ENCODE measurements at places on chromosomes 11 and 22. TPM values are rescaled to one million over a fixed set of nuclear protein-coding genes. Genes with fewer than 3 reads are reported as not detected.
A peak's percentile ranks its signal among the peaks of the same experiment; 100 is the strongest.

- no peak for DNase-seq
These were observed 23.6 kb upstream of the FJX1 start for GRCh38 chr11:35594680-35595079.

GRCh38 chr11:13446444-13446843, 16.6 kb downstream of the BTBD10 start:
- no peak for DNase-seq

Gene ACRV1
- not detected for polyA plus RNA-seq

GRCh38 chr22:46292732-46293131, 3.9 kb upstream of the GTSE1 start:
- peak; percentile 85 for DNase-seq

DNA sequence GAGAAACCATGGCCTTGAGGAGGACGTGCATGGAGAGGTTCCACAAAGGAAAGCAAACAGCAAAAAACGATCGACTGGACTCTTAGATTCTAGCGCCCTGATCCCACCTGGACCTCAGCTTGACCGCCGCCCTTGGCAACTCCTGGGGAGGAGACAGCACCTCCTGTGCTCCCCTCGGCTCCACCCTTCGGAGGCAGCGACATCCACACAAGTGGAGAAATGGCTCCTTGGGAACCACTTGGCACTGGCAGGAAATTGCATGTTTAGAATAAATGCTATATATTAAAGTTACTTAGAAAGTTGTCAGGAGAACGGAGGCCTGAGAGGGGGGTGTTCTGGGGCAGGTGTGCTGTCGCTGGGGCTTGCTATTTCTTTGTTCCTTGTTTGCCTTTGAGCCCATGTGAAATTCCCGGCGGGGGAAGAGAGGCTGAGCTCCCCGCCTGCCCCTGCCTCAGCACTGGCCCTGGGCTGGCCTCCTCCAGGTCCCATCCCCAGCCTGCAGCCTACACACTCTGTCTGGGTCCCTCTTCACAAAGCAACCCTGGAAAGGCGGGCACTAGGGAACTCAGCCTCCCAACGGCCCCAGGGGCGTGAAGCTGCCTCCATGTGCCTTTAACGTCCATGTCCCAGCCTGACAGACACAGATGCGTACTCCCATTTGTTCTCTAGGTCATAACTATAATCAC, 395.3 kb downstream of the BRD1 start:
- no peak for DNase-seq

Gene MYRF
- 0.50 TPM for polyA plus RNA-seq

Gene RAB36
- 1.0 TPM for polyA plus RNA-seq

DNA sequence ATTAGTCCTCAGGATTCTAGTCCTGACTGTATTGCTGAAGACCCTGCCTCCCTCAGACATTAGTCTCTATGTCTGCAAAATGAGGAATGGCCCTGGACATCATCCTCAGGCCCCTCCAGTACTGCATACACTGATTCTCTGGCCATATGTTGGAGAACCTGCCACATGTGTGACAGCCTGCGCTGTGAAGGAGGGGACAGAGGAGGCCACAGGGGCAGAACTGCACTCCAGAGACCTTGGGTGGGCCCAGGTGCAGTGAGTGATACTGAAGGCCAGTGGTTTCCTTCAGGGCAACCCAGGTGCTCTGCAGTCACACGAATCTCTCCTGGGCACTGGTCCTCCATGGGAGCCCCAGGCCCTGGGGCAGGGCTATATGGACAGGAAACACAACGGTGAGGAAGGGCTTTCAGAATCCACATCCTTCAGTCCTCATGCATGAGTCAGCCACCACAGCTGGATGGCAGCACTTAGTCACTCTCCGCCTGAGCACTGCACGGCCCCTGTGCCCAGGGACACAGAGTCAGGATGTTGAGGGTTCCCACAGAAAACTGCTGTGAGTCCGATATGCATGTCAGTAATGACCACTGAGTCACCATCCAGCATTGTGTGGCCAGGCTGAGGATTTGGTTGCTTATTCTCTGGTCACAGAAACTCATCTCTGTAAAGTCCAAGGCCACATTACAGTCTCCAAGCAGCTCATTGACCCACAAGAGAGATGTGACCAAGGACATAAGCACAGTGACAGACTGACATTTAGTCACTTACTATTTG, 39.7 kb downstream of the ME3 start:
- DNase-seq, result no peak

Gene DDX6
- 36.3 TPM for polyA plus RNA-seq

Gene CECR2
- polyA plus RNA-seq, result 0.05 TPM

Gene TALDO1
- polyA plus RNA-seq, result 125 TPM

Gene KCNJ1
- polyA plus RNA-seq, result 0.09 TPM

Gene CNTF
- 0.32 TPM for polyA plus RNA-seq

Gene FOLR3
- polyA plus RNA-seq, result 5.3 TPM

- no peak for DNase-seq
These were observed 239.4 kb downstream of the CSNK2A3 start for GRCh38 chr11:11113626-11114025.

DNA sequence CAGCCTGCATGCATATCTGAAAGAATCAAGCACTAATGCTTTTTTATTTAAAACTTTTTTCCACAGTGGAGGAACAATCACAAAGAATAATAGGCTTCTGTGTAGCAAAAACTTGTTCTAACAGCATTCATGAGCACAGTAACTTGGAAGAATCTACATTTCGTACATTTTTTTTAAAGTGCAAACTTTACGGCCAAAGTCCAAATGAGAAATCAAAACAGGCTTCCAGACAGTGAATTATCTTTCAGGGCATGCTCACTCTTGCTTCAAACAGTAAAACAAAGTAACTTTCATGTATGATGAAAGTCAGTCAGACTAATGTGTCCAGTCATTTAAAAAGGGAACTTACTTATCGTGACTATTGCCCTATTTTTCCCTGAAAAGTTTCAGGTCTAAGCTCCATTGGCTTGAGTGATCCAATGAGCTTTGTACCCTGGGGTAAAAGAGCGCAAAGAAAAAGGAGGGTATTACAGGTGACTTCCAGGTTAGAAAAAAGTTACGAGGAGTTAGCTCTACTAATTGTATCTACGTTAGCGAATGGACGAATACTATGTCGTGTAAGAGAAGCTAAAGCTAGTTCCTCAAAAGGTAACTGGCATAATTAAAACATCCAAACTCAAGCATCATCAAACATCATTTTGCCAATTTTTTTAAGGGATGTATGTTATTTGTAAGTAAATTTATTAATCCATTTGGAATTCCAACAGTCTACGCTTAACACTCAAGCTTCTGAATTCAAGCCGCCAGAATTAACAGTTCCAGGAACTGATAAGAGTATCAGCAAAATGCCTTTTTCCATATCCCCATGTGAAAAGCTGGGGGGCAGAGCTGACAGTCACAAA, 1.7 kb downstream of the PICALM start:
- DNase-seq, result no peak

DNA sequence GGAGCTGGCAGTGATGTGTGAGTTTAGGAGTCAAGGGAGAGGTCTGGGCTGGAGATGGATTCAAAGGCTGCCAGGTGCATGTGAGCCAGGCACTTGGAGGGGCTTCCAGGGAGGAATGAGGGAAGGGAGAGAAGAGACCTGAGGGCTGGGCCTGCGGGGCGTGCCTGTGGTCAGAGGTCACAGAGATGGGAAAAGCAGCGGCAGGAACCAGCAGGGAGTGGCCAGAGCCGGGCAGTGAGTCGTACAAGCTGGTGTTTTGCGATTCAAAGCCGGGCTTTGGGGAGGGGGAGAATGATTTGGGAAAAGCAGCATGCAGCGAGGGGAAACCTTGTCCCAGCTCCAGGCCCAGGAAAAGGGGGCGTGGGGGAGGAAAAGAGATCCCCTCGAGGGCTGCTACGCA, 96.9 kb upstream of the RTL6 start:
- no peak for DNase-seq

DNA sequence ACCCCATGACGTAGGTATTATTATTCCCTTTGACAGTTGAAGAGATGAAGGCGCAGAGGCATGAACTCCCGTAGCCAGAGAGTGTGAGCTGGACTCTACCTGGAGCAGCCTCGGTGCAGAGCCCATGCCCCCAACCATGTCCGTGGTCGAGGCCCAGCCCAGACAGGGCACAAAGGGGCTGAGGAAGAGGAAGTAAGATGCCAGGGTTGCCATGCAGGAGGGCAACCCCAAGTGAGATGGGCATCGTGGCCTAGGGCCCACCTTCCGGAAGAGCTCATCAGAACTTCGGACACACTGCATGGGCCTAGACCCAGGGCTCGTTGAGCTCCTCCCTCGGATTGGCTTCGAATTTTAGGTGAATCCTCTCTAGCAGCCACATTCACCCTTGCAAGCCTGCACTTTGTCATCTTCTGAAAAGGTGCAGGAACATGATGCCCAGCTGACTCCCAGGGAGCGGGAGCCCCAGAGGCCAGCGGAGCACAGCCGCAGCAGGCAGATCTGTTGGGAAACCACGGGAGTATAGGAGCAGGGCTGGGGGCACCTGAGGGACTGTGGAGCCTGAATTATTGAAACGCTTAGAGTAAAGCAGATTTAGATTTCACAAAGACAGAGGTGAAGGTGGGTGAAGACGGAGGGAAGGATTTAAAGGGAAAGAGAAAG, 29.0 kb upstream of the JAM3 start:
- peak; percentile 45 for DNase-seq

Gene OR52A1
- polyA plus RNA-seq, result not detected

- no peak for DNase-seq
These were observed 38.9 kb downstream of the ARHGEF12 start for GRCh38 chr11:120375076-120375475.

GRCh38 chr22:45305456-45306075, 4.2 kb upstream of the FAM118A start:
- no peak for DNase-seq

GRCh38 chr11:73143126-73143838, 1.2 kb upstream of the FCHSD2 start:
- DNase-seq, result no peak

Gene MRGPRE
- polyA plus RNA-seq, result not detected

Gene ADM2
- polyA plus RNA-seq, result 2.1 TPM

Gene TOP3B
- polyA plus RNA-seq, result 19.5 TPM

Gene POU2F3
- 0.04 TPM for polyA plus RNA-seq

DNA sequence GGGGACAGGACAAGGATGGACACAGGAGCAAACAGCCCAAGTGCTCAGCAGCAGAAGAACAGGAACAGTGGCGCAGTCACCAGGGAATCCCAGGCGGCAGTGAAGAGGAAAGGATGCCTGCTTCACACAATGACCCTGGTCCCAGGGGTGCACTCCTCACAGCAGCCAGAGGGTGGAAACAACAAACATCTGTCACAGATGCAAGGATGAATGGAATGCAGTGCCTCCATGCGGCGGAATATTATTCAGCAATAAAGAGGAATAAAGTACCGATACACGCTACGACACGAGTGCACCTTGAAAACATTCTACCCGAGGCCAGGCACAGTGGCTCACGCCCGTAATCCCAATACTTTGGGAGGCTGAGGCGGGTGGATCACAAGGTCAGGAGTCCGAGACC, 12.7 kb downstream of the CSNK1E start:
- DNase-seq, result no peak

DNA sequence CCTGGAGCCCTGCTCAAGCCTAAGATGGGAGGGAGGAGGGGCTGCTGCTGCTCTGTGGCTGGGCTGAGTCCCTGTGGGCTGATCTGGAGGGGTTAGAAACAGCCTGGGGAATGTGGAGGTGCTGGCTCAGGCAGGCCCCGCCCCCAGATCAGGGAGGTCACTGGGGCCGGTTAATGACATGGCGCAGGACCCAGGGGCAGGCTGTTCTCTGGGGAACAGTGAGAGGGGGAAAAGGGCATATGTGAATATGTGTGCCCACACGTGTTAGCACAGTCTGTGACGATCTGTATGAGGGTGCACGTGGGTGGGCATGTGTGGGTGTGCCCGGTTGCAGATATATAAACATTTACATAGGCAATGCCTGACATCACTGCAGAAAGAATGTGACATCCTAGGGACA, 143.5 kb downstream of the MIAT start:
- DNase-seq, result no peak

DNA sequence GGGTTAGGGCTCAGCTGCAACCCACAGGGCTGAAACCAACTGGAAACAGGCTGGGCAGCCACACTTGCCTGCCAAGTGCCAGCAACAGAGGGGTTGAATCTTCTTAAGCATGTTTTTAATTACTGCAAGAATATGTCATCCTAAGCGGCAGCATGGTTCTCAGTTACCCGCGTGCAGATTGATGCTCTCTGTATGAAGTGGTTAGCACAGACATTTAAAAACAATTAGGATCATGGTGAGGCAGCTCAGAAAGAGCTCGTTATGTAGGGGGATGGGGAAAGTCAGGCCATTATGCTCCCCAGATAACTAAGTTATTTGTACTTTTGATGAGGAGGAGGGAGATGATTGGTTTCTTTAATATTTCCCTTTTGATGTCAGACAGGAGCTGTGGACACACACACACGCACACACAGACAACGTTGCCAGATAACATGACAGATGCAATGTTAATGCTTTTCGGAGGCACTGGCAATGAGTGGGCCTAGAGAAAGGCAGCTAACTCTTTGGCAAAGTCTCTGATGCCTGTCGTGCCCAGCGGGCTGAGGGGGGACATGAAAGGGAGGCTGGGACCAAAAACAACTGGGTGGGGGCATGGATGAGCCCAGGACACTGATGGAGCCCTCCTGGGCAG, 389.7 kb downstream of the NXPE2 start:
- no peak for DNase-seq

DNA sequence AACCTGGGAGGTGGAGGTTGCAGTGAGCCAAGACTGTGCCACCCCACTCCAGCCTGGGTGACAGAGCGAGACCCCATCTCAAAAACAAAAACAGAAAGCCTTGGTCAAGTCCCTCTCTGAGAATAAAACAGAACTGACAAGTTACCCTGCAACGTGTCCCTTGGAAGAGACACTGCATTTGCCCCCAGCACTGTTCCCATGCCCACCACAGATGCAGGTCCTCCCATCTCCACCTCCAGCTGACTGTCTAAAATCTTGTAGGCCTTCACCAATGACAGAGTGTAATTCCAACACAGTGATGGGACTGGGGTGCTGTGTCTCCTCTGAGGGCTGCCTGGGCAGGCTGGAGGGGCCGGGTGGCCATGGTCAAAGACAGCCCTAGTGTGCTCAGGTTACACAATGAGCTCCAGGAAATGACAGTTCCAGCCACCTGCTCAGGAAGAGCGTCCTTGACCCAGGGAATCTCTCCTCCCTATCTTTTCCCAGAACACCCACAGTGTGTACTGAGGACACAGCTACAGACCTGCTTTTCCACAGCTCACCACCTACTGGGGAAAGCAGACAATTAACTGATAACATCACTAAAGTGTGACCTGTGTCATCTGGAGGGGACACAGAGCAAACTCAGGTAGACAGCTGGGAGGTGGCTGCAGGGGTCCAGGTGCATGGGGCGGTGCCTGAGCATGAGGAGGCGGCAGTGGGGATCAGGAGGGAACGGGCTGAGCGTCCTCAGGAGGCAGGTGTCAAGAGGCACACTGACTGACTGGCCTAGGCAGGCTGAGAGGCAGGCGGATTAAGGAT, 56.4 kb downstream of the ARFGAP3 start:
- no peak for DNase-seq

GRCh38 chr22:43238526-43239006, 51.6 kb upstream of the TTLL12 start:
- no peak for DNase-seq
